HFF-Myc (cell line): ENCODE measurements at places on chromosomes 7 and 10.

DNA sequence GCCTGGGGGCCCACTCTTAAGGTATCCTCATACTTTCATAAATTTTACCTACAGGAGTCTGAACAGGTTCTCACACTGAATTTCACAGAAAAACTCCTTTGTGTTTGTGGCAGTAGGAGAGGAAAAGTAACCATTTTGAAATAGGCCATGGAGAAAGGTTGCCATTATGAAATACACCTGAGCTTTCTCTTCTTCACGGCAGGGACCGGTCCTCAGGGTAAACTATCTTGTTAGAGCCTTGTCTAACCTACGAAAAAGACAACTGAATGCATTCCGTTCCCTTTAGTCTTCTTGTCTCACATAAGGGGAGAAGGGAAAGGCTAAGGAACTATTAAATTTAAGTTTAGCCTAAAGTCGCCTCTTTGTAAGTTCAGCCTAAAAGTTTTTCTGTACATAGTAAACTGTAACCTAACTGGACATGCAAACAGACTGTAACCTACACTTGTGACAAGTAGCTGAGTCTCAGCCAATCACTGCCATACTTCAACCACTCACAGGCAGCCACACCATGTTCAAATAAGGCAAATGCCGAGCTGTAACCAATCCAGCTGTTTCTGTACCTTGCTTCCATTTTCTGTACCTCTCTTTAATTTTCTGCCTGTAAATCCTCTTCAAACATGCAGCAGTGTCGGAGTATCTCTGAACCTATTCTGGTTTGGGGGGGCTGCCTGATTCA lies 14.2 kb upstream of the RNF32 start:
- DNase-seq: no peak

GRCh38 chr7:37395618-37396259 lies 52.9 kb downstream of the ELMO1 start:
- DNase-seq: no peak

GRCh38 chr10:22553452-22553995 lies 160.9 kb downstream of the PIP4K2A start:
- DNase-seq: no peak

GRCh38 chr10:4687397-4687796 lies 138.6 kb upstream of the AKR1E2 start:
- DNase-seq: no peak

- no peak for DNase-seq
These were observed 369.2 kb upstream of the MGMT start for GRCh38 chr10:129097776-129098330.

DNA sequence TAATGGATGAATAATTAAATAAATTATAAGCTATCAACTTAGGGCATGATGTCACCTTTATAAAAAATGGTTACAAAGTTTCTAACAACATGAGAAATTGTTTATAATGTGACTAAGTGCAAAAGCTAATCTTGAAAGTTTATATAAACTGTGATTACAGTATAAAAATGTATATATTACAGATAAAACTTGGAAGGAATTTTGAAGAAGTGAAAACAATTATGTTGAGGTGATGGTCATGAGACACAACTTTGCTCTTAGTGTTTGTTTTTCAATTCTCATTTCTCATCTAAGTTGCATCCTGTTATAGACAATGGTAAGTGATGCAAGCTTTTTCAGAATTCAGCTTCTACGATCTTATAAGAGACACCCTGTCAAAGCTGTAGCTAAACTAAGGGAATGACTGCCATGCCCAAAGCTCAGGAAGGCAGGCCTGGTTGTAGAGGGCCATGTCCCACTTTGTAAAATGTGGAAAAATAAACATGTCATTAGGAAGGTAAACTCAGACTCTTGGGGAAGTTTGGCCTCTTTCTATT lies 23.9 kb downstream of the MACC1 start:
- DNase-seq: no peak

DNA sequence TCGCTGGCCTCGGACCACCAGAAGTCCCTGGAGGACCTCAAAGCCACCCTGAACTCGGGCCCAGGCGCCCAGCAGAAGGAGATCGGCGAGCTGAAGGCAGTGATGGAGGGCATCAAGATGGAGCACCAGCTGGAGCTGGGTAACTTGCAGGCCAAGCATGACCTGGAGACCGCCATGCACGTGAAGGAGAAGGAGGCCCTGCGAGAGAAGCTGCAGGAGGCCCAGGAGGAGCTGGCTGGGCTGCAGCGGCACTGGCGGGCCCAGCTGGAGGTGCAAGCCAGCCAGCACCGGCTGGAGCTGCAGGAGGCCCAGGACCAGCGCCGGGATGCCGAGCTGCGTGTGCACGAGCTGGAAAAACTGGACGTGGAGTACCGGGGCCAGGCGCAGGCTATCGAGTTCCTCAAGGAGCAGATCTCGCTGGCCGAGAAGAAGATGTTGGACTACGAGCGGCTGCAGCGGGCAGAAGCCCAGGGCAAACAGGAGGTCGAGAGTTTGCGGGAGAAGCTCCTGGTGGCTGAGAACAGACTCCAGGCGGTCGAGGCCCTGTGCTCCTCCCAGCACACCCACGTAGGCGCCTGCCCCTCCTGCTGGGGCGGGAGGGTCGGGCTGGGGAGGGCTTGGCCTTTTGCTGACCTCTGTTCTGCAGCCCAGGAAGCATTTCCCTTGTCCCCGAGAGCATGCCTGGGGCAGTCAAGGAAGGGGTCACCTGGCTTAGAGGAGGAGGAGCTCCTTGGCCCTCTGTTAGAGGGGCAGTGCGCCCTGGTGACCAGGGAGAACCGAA lies 77.3 kb upstream of the GTF2IRD1 start:
- DNase-seq: no peak

GRCh38 chr10:100984672-100985177 lies 2.6 kb downstream of the MRPL43 start:
- DNase-seq: no peak

- no peak for DNase-seq
These were observed 96.2 kb upstream of the INSIG1 start for GRCh38 chr7:155201325-155202087.

DNA sequence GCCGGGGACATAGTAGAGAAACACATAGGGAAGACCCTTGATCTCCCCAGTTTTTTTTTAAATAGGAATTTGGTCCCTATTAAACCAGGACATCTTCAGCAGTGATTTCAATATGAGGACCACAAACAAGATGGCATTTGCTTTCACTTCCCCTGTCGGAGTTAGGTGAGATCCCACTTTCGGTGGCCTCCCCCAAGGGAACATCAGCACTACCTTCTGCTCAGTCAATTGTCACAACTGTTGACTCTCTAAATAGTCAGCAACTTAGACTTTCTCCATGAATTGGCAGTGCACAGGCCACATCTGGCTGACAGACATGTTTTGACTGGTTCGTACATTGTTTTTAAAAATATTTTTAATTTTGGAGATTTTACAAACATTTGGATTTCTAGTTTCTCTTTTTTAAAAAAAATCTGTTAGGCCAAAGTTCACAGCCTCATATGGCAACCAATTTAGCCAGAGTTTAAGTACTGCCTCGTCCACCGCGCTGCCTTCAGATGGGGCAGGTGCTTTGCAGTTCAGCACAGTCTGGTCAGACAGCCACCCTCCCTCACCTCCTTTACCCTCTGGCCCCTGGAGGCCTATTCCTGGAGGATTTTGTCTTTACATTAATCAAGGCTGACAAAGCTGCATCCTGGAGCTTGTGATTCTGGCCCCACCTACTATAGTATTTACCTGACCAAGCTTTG lies 139.2 kb upstream of the PRR15 start:
- no peak for DNase-seq
